ENCODE measurements at places on chromosomes 1 and 21.
A peak's percentile ranks its signal among the peaks of the same experiment; 100 is the strongest.

- DNase-seq = peak; percentile 70
Observed at GRCh38 chr1:179369751-179370341, 4.1 kb downstream of the AXDND1 start.

GRCh38 chr1:56065729-56066128 is 513.6 kb downstream of the PLPP3 start:
- peak; percentile 83 for DNase-seq

GRCh38 chr1:222081859-222082258 is 340.0 kb upstream of the DUSP10 start:
- DNase-seq = no peak

GRCh38 chr1:44103270-44104131 is 15.1 kb upstream of the KLF17 start:
- no peak for DNase-seq

DNA sequence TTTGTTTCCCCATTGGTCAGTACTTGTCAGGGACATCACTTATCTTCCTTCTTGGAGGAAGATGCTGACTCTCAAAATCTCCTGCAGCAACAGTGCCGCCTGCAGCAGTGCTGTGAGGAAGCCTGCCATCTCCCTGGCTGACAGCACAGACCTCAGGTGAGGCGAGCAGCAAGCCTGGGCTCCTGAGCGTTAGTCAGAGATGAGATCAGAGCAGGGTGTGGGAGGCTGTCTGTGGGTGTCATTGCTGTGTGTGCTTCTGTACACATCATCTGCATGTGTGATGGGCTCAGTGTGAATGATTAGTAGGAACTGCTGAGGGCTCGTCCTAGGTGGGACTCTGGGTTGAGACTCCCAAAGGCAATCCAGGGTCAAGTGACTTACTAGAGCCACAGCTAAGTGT is 6.1 kb downstream of the STRIP1 start:
- DNase-seq = no peak

- DNase-seq = no peak
Observed at GRCh38 chr1:171800342-171800741, 18.9 kb downstream of the METTL13 start.

Measured in fibroblast of skin of back (primary cell).